ENCODE measurements at places on chromosomes 6 and 20. TPM values are rescaled to one million over a fixed set of nuclear protein-coding genes. Genes with fewer than 3 reads are reported as not detected.

- DNase-seq: no peak
Observed at GRCh38 chr6:15260099-15260821, 14.4 kb downstream of the JARID2 start.

GRCh38 chr20:2330090-2330695, 34.4 kb downstream of the TGM3 start:
- no peak for DNase-seq

DNA sequence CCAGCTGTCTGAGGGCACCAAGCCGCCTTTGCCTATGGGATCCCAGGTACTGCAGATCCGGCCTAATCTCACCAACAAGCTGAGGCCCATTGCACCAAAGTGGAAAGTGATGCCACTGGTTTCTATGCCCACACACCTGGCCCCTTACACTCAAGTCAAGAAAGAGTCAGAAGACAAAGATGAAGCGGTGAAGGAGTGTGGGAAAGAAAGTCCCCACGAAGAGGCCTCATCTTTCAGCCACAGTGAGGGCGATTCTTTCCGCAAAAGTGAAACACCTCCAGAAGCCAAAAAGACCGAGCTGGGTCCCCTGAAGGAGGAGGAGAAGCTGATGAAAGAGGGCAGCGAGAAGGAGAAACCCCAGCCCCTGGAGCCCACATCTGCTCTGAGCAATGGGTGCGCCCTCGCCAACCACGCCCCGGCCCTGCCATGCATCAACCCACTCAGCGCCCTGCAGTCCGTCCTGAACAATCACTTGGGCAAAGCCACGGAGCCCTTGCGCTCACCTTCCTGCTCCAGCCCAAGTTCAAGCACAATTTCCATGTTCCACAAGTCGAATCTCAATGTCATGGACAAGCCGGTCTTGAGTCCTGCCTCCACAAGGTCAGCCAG, 283.0 kb downstream of the TSHZ2 start:
- DNase-seq: no peak

DNA sequence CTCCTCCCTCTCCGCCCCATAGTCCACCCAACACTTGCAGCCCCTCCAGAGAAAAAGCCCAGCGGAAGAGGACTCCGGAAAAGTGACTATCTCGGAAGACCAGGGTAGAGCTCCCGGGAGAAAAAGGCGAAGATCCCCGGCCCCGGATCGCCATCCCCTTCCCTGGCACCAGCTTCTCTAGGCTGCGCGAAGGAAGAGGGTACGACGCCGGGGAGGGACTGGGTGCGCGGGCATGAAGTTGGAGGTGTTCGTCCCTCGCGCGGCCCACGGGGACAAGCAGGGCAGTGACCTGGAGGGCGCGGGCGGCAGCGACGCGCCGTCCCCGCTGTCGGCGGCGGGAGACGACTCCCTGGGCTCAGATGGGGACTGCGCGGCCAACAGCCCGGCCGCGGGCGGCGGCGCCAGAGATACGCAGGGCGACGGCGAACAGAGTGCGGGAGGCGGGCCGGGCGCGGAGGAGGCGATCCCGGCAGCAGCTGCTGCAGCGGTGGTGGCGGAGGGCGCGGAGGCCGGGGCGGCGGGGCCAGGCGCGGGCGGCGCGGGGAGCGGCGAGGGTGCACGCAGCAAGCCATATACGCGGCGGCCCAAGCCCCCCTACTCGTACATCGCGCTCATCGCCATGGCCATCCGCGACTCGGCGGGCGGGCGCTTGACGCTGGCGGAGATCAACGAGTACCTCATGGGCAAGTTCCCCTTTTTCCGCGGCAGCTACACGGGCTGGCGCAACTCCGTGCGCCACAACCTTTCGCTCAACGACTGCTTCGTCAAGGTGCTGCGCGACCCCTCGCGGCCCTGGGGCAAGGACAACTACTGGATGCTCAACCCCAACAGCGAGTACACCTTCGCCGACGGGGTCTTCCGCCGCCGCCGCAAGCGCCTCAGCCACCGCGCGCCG, 822 bp downstream of the FOXQ1 start:
- no peak for DNase-seq

GRCh38 chr6:36243562-36244212, 26.2 kb upstream of the PNPLA1 start:
- DNase-seq: no peak

DNA sequence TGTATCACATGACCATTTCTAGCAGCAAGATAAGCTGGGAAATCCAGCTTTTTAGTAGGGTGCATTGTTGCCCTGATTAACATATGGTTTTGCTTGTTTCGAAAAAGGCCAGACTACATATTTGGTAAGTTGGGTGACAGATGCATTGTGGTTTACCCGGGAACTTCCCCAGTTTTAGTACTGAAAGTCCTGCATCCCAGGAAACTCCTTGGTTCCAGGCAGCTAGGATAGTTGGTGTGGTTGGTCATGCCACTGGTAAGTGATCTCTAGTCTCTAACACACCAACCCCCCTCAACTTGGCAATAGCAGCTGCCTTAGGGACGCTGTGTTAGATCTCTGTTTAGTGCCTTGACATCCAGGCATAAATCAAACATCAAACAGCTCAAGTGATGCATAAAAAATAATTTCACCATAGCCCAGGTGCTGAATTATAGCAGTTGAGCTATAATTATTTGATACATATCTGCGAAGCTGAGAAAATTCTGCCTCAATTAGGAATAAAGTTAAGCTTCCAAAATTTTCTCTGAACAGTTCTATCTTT, 216.5 kb downstream of the TFAP2C start:
- DNase-seq: no peak

DNA sequence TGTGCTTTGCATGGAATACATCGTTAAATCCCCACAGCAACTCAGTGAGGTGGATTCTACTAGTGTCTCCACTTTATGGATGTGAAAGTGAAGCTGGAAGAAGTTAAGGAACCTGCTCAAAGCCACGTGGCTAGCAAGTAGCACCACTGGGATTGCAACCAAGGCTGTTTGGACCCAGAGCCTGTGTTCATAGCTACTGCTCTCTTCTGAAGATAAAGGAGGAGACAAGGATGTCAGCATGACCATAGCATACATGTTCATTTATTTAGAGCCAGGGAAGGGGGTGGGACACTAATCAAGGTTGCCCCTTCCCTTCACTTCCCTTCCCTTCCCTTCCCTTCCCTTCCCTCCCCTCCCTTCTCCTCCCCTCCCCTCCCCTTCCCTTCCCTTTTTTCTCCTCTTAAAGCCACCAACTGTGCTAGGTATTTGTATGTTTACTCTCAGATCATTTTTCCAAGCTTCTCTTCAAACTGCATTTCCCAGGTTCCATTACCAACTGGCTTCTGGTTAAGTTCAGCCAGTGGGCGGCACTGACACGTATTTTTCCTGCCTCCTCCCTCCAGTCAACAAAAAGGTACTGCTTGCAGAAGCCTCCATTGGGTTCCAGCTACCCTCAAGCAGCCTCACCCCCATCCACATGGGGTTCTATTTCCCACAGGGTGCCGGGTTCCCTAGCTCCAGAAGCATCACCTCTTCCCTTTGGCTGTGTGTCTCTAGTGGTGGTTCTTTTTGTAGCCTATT, 134.9 kb downstream of the BCAS1 start:
- DNase-seq: no peak

DNA sequence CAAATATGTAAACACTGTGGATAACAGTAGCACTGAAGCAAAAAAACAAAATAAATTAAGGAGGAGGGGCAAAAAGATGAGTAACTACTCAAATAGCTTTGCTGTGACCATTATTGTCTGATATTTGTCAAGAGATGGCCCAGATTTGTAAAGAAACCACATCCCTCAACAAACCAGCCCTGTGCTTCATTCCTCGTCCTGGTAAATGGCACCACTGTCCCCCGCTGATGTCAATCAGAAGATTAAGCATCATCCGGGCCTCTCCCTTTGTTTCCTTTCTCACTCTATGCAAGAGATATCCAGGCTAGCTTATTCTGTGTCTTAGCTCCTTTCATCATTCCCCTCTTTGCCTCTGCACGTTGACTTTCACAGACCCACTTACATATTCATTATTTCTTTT, 259.0 kb downstream of the SYNE1 start:
- no peak for DNase-seq

GRCh38 chr6:25458485-25458884, 179.3 kb downstream of the CARMIL1 start:
- no peak for DNase-seq

- no peak for DNase-seq
Observed at GRCh38 chr6:132490024-132490423, 22.9 kb downstream of the STX7 start.

DNA sequence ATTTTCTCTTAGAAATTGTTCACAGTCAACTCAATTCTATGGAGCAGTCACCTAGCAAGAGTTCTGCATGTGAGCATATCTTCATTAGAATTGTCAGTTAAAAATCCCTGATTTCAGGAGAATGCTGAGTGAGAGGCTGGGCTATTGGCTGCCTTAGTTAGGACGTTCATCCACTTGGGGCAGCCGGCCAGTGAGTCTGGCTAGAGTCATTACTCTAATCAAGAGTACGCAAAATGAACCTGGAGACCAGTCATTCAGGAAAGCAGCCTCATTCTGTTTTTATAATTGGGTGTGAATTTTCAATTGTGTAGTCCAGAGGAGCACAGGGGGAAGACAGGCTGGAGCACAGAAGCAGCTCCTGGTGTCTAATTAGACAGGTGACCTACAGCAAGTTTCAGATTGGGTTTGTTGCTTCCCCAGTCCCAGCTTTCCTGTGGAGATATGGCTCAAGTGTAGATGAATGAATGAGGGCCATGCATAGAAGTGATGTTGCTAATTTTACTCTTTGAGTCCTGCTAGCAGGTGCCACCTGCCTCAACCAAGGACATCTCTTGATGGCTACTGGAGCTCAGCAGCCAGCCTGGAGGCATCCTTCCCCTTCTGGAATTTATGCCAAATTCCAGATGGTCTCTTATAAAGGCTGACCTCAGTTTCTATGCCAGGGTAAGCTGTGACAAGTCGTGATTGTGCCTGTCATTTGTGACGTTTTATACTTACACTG, 265.7 kb downstream of the NKAIN2 start:
- no peak for DNase-seq

GRCh38 chr20:11204926-11205768, 531.3 kb upstream of the JAG1 start:
- peak; percentile 69 for DNase-seq

- DNase-seq: no peak
Observed at GRCh38 chr20:57605878-57606277, 14.3 kb downstream of the ZBP1 start.

DNA sequence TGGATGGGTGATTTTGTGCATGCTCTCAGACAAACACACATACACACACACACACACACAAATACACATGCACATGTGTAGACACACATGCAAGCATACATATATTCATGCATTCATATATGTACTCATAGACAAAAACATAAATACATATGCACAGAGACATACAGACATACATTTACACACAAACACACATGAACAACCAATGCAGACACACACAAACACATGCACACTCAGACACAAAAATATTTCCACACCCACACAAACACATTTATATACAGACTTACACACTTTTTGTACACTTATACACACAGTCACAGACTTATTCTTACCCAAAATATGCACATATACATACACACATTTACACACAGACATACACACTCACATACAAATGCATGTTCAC, 94.9 kb upstream of the NKX2-2 start:
- DNase-seq: no peak

GRCh38 chr20:40749985-40750506, 61.0 kb upstream of the MAFB start:
- no peak for DNase-seq

- DNase-seq: no peak
Observed at GRCh38 chr6:140029551-140029950, 655.1 kb upstream of the CITED2 start.

The MEP1A gene
- polyA plus RNA-seq: not detected

The ASIP gene
- polyA plus RNA-seq: 0.75 TPM

The RBM39 gene
- 90.4 TPM for polyA plus RNA-seq

The RAET1L gene
- polyA plus RNA-seq: not detected

The PRSS35 gene
- polyA plus RNA-seq: 0.08 TPM

The PTPRK gene
- 16.4 TPM for polyA plus RNA-seq

The CDS2 gene
- polyA plus RNA-seq: 24.9 TPM

The SLC12A5 gene
- polyA plus RNA-seq: not detected

The RSPO3 gene
- 0.15 TPM for polyA plus RNA-seq

The TFAP2A gene
- 0.11 TPM for polyA plus RNA-seq

All from heart left ventricle (tissue), 16 donors.